ENCODE measurements at places on chromosomes 7 and 10. TPM values are rescaled to one million over a fixed set of nuclear protein-coding genes. Genes with fewer than 3 reads are reported as not detected.

DNA sequence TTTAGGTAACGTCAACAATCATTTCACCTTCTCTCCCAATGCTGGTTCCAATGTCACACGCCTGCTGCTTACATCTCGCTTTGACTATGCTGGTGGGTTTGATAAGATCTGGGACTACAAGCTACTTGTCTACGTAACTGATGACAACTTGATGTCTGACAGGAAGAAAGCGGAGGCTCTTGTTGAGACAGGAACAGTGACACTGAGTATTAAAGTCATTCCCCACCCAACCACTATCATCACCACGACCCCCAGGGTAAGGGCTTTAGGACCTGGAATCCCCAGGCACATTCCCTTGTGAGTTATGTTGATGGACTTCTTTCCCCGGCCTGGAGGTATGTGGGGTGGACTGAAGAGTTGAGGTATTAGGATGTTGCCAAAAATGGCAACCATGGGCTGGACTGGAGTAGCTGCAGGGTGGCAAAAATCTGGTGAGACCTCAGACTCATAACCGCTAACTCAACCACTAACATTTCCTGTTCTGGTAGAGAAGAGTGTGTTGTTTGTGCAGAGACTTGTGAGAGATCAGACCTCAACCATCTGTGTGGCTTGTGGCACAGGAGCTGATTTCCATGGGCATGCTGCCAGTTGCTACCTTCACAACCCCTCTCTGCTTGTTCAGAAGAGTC lies 59.2 kb downstream of the CDHR3 start:
- no peaks in the 10 kb centered on the region for H3K36me3 ChIP-seq
- no peak for DNase-seq
- no peak overlapping the region for H3K4me3 ChIP-seq
- no peak overlapping the region for H3K27ac ChIP-seq
- H3K4me1 ChIP-seq = no peaks in the 10 kb centered on the region

GRCh38 chr7:47217570-47218360 lies 364.1 kb downstream of the TNS3 start:
- no peaks in the 10 kb centered on the region for H3K27me3 ChIP-seq
- DNase-seq = no peak
- H3K4me1 ChIP-seq = no peaks in the 10 kb centered on the region

DNA sequence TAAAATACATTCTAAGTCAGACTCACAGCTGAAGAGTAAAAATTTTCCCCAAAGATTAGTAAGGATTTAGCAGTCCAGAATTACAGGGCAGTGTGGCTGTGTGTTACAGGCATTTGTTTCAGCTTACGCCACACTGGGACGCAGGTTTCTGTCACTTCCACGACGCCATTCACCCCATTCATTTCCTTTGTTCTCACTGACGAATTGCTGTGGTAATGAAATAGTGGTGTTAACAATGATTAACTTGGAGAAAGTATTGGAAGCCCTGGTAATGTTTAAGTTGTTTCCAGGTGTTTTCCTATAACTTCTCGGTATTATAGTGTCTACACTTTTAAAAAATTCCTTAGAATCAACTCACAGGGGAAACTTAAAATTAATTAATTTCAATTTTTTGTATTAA lies 370.9 kb downstream of the SH2D4B start:
- no peak for DNase-seq
- no peak overlapping the region for H3K27ac ChIP-seq
- no peaks in the 10 kb centered on the region for H3K36me3 ChIP-seq
- H3K27me3 ChIP-seq = no peaks in the 10 kb centered on the region
- no peak overlapping the region for H3K4me3 ChIP-seq
- no peaks in the 10 kb centered on the region for H3K4me1 ChIP-seq

DNA sequence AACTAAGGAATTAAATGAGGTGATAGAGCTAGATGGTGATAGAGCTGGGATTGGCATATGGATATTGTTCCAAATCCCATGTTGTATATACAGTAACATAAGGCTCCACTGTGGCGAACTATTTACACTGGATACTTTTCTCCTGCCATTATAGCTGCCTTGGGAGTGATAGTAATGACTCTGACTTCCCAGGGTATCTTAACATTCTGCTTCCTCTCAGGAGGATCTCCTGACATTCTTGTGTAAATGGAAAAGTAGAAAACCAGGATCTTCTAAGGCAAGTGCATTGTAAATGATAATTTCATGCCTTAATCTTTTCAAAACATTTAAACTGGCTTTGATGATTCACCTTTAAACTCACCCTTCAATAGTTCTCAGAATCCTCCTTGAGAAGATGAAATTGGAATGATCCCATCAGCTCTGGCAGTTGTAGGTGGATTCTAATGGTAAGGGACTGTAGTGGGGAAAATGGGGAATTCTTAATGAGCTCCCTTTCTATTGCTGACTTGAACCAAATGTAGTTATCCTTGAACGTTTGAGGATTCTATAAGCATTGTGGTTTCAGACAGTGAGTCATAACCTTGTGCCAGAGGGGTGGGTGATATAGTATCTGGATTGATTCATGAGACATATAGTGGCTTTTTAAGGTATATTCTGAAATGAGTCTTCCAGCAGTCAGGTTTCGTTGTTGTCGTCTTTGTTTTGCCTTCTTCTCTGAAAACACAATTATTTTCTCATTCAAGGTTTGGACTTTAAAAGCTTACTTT lies 450.0 kb downstream of the SUGCT start:
- H3K27ac ChIP-seq = no peak overlapping the region
- no peak overlapping the region for H3K4me3 ChIP-seq
- H3K27me3 ChIP-seq = no peaks in the 10 kb centered on the region
- no peaks in the 10 kb centered on the region for H3K4me1 ChIP-seq
- no peaks in the 10 kb centered on the region for H3K36me3 ChIP-seq
- DNase-seq = no peak

The KCNMA1 gene
- 1.3 TPM for total RNA-seq

GRCh38 chr7:27194002-27194352 lies 5.9 kb downstream of the HOXA13 start:
- no peaks in the 10 kb centered on the region for H3K36me3 ChIP-seq
- H3K27me3 ChIP-seq = peaks cover 100% of the 10 kb centered on the region
- H3K27ac ChIP-seq = no peak overlapping the region
- no peak overlapping the region for H3K4me3 ChIP-seq
- no peak for DNase-seq
- H3K4me1 ChIP-seq = peaks cover 26% of the 10 kb centered on the region

The NPY4R2 gene
- total RNA-seq = not detected

DNA sequence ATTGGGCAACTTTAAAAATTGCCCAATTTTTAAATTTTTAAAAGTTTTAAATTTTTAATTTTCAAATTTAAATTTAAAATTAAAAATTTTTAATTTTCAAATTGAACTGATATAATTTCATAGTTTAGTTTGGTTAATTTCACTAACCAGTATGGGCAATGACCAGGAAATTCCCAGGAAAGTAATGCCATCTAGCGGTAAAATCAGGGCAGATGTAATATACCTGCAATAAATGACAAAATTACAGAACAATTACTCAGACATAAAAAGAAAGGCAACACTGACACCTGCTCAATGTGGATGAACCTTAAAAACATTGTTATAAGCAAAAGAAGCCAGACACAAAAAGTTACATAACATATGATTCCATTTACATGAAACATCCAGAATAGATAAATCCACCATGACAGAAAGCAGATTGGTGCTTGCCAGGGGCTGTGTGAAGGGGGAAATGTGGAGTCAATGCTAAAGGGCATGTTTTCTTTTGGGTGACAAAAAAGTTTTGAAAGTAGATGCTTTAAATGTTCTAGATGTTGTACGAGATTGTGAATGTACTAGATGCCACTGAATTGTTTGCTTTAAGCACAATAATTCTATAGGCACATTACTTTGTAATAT lies 28.6 kb upstream of the SLC16A12 start:
- no peaks in the 10 kb centered on the region for H3K4me1 ChIP-seq
- no peaks in the 10 kb centered on the region for H3K27me3 ChIP-seq
- no peaks in the 10 kb centered on the region for H3K36me3 ChIP-seq

DNA sequence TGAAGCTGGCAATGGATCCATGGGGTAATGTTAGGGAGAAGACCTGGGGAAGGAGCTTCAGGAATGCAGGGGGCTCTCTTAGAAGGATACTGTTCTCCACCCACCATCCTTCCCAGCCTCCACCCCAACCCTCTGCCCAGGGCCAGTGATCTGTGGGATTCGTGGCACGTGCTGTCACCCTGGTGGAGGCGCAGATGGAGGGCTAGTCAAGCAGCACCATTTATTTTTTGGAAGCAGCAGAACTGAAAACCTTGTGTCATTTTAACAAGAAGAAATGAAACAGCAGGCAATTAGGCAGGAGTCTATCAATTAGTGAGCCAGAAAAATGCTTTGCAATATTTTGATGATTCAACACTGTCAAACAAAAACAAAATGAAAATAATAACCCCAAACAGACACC lies 155.9 kb downstream of the SH2D4B start:
- DNase-seq = no peak
- H3K4me1 ChIP-seq = no peaks in the 10 kb centered on the region
- H3K27me3 ChIP-seq = peaks cover 11% of the 10 kb centered on the region
- H3K36me3 ChIP-seq = no peaks in the 10 kb centered on the region
- no peak overlapping the region for H3K4me3 ChIP-seq

DNA sequence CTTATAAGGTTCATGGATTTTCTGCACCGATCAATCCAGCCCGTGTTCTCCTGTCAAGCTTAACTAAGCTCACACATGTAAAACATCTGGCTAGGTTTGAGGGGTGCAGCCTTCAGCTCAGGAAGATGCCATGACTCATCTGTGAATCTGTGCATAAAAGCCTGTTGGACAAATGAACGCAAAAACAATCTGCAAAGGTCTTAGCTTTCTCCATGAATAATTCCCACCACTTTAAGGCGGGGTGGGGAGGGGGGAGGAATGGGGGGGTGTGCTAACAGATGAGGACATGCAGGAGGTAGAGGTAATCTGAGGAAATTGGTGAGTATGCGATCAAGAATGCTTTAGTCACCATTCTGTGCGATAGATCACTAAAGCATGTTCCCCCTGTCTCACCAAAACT lies 4.8 kb downstream of the DOCK4 start:
- no peak overlapping the region for H3K4me3 ChIP-seq
- no peak overlapping the region for H3K27ac ChIP-seq
- H3K27me3 ChIP-seq = no peaks in the 10 kb centered on the region
- H3K36me3 ChIP-seq = no peaks in the 10 kb centered on the region
- peaks cover 12% of the 10 kb centered on the region for H3K4me1 ChIP-seq
- no peak for DNase-seq

The CSGALNACT2 gene
- 7.1 TPM for total RNA-seq

The PITRM1 gene
- 78.8 TPM for total RNA-seq

DNA sequence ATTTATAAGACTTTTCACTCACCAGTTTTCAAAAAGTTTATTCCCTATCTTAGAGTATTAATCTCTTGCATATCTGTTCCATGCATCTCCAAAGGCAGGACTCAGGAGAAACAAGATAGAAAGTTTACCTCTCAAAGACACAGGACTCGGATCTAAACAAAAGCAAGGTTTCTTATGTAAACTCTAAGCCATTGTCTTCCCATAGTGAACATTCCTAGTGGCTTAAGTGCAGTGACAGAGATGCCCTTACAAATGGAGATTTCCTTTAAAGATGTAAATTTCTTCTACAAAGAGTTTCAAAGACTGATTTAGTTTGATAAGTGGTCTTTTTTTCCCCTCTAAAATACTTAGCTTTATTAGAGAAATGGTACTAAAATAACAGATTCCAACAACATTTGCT lies 209.8 kb downstream of the ACTR3B start:
- H3K4me3 ChIP-seq = no peak overlapping the region
- H3K4me1 ChIP-seq = no peaks in the 10 kb centered on the region
- H3K27ac ChIP-seq = no peak overlapping the region
- H3K36me3 ChIP-seq = no peaks in the 10 kb centered on the region

GRCh38 chr10:86285136-86285790 lies 81.3 kb downstream of the GRID1 start:
- no peak overlapping the region for H3K4me3 ChIP-seq
- no peak overlapping the region for H3K27ac ChIP-seq
- no peaks in the 10 kb centered on the region for H3K36me3 ChIP-seq
- DNase-seq = no peak
- no peaks in the 10 kb centered on the region for H3K4me1 ChIP-seq
- H3K27me3 ChIP-seq = no peaks in the 10 kb centered on the region

The PRKG1 gene
- total RNA-seq = 30.7 TPM

The INSIG1 gene
- total RNA-seq = 9.6 TPM

- no peak overlapping the region for H3K27ac ChIP-seq
- DNase-seq = no peak
- no peaks in the 10 kb centered on the region for H3K27me3 ChIP-seq
- no peaks in the 10 kb centered on the region for H3K36me3 ChIP-seq
These were observed 76.0 kb downstream of the USP6NL start for GRCh38 chr10:11535346-11535959.

The SFTPA1 gene
- total RNA-seq = not detected

The CALN1 gene
- not detected for total RNA-seq

DNA sequence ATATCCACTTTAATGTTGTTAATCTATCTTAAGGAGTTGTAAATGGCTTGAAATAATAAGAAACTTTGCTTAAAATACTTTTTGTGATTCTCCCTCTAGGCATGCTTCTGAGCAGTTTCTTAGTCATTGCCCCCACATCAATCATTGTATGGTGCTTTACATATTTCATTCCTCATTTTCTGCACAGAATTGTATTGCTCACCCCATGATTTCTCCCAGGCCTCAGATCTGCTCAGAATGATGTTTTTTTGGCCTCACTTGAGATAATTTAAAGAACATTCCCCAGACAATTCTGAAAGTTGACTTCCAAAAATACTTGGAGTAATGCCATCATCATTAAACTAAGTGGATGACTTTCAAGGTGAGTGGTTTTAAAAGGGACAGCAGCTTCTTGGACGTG lies 82.1 kb upstream of the PRPS1L1 start:
- no peaks in the 10 kb centered on the region for H3K27me3 ChIP-seq
- no peak overlapping the region for H3K4me3 ChIP-seq
- H3K4me1 ChIP-seq = no peaks in the 10 kb centered on the region
- no peak overlapping the region for H3K27ac ChIP-seq

The CALML3 gene
- total RNA-seq = not detected

- DNase-seq = no peak
- H3K36me3 ChIP-seq = no peaks in the 10 kb centered on the region
- H3K27ac ChIP-seq = no peak overlapping the region
- peaks cover 28% of the 10 kb centered on the region for H3K4me1 ChIP-seq
These were observed 32.6 kb downstream of the PIP4K2A start for GRCh38 chr10:22681783-22682183.

The SLC16A12 gene
- total RNA-seq = 2.9 TPM

DNA sequence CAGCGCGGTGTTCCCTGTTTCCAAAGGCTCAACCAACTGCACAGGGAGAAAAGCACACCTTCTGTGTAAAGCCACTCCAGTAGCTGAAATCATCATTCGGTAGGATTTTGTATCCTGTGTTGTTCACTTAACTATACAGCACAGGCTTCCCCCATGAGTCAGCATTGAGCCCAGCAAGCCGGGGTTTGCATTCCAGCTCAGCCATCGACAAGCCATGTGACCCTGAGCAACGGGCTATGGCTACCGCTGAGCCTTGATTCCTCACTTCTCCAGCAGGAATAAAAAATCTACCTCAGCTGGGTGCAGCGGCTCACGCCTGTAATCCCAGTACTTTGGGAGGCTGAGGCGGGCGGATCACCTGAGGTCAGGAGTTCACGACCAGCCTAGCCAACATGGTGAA lies 44.1 kb upstream of the ATP6V0A4 start:
- no peak overlapping the region for H3K27ac ChIP-seq
- no peak for DNase-seq
- H3K4me3 ChIP-seq = no peak overlapping the region
- H3K36me3 ChIP-seq = no peaks in the 10 kb centered on the region
- no peaks in the 10 kb centered on the region for H3K4me1 ChIP-seq

The PRTFDC1 gene
- 1.9 TPM for total RNA-seq
